ENCODE measurements at places on chromosomes 16 and 17. TPM values are rescaled to one million over a fixed set of nuclear protein-coding genes. Genes with fewer than 3 reads are reported as not detected.

CMTM4 gene
- 20.2 TPM for total RNA-seq

CLEC19A gene
- not detected for total RNA-seq

DNA sequence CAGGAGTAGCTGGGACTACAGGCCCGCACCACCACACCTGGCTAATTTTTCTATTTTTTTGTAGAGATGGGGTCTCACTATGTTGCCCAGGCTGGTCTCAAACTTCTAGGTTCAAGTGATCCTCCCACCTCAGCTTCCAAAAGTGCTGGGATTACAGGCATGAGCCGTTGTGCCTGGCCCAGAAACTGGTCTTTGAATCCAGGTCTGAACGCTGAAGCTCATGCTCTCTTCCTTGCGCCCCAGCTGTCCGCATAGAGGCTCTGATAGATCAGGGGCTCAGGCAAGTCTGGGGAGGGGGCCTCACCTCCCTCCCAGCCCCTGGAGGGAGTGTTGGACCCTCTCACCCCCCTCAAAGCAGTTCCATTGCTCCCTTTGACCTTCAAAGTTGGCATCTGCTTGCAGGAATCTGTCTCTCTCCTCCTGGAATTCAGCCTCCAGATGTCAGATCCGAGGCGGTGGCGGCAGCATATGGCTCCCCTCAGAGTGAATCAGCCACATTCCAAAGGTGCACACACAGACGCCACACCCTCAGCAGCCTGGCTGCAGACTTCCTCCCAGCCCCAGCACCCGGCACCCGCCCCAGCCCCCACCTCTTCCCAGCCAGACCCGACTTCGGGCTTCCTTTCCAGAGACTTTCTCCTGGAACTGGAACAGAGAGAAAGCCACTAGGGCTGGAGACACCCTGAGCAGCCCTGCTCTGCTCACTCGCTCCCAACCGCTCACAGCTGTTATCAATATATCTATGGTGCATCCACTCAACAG, 16.9 kb upstream of the GLIS2 start:
- H3K27ac ChIP-seq, result peak overlapping the region; percentile 79
- H3K4me1 ChIP-seq, result peaks cover 31% of the 10 kb centered on the region
- H3K36me3 ChIP-seq, result no peaks in the 10 kb centered on the region

GPR179 gene
- 0.10 TPM for total RNA-seq

KRT32 gene
- total RNA-seq, result not detected

LRRC37A3 gene
- 16.1 TPM for total RNA-seq

GINS2 gene
- total RNA-seq, result 2.2 TPM

G6PC1 gene
- not detected for total RNA-seq

DNA sequence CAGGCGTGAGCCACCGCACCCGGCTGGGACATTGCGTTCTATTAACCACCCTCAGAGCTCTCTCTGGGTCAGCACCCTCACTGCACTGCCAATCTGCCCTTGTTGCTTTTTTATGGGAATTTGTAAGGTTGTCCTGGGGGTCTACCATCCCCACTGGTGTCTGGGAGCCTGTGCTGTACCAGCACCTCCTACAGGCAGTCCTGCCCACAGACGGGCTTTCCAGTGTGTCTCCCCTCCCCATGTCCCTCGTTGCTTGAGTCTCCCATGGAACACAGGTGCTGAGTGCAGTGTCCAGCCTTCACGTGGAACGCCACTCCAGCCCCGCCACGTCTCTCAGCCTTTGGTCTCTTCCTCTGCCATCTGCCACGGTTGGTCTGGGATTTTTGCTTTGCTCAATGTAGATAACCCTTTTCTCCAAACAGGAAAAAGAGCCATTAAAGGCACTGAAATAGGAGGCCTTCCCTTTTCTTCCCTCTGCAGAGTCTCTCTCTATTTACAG, 68.0 kb upstream of the CBX4 start:
- no peaks in the 10 kb centered on the region for H3K36me3 ChIP-seq
- H3K27ac ChIP-seq, result no peak overlapping the region
- DNase-seq, result no peak

- H3K27me3 ChIP-seq, result peaks cover 2% of the 10 kb centered on the region
- DNase-seq, result no peak
- no peaks in the 10 kb centered on the region for H3K4me1 ChIP-seq
- H3K36me3 ChIP-seq, result no peaks in the 10 kb centered on the region
Observed at GRCh38 chr17:3040882-3041281, 22.5 kb downstream of the OR1D5 start.

SPG7 gene
- total RNA-seq, result 96.1 TPM

DNA sequence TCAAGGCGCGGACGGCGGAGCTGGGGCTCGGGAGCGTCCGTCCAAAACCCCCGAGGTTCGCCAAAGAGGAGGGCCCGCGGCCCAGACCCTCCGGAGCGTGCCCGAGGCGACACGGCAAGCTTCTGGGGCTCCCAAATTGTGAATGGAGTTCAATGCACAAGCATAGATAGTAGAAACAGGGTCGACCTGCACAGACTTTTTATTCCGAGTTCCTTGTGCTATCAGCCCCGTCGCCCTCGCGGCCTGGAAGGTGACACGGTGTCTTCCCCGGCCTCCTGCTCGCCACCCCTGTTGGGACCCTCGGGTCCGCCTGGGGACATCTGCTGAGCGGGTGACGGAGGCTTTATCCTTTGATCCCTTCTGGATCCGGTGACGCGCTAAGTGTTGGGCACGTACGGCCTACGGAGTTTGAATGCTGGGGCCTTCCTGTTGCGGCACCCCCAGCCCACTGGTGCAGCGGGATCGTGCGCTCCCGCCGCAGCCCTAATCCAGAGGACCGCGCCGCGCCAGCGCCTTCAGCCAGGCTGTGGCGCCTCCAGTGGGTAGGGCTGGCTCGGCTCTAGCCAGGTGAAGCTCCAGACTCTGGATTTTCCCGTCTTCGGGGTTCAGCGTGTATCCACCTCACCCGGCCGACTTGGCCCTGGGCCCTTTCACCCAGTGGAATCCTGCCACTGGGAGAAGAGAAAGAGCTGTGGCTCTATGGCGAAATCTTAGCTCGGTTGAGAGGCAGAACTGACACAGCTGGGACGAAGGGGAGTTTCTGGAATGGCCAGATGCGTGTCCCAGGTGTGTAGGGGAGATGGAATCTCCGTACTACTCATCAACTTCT, 17.0 kb upstream of the NTN1 start:
- H3K4me1 ChIP-seq, result peaks cover 3% of the 10 kb centered on the region
- H3K36me3 ChIP-seq, result no peaks in the 10 kb centered on the region
- no peak overlapping the region for H3K27ac ChIP-seq
- no peak overlapping the region for H3K4me3 ChIP-seq
- DNase-seq, result no peak
- peaks cover 29% of the 10 kb centered on the region for H3K27me3 ChIP-seq

NARF gene
- 62.8 TPM for total RNA-seq

TRAPPC2L gene
- 59.1 TPM for total RNA-seq

- H3K36me3 ChIP-seq, result no peaks in the 10 kb centered on the region
- no peak overlapping the region for H3K4me3 ChIP-seq
- no peak overlapping the region for H3K27ac ChIP-seq
- no peaks in the 10 kb centered on the region for H3K27me3 ChIP-seq
- H3K4me1 ChIP-seq, result no peaks in the 10 kb centered on the region
Observed at GRCh38 chr16:20410121-20410723, 888 bp downstream of the ACSM5 start.

- H3K4me1 ChIP-seq, result peaks cover 4% of the 10 kb centered on the region
- H3K36me3 ChIP-seq, result peaks cover 39% of the 10 kb centered on the region
- peak; percentile 83 for DNase-seq
- H3K4me3 ChIP-seq, result no peak overlapping the region
Observed at GRCh38 chr17:35630530-35631148, 43.5 kb downstream of the AP2B1 start.

ARHGAP27 gene
- 10.0 TPM for total RNA-seq

DNA sequence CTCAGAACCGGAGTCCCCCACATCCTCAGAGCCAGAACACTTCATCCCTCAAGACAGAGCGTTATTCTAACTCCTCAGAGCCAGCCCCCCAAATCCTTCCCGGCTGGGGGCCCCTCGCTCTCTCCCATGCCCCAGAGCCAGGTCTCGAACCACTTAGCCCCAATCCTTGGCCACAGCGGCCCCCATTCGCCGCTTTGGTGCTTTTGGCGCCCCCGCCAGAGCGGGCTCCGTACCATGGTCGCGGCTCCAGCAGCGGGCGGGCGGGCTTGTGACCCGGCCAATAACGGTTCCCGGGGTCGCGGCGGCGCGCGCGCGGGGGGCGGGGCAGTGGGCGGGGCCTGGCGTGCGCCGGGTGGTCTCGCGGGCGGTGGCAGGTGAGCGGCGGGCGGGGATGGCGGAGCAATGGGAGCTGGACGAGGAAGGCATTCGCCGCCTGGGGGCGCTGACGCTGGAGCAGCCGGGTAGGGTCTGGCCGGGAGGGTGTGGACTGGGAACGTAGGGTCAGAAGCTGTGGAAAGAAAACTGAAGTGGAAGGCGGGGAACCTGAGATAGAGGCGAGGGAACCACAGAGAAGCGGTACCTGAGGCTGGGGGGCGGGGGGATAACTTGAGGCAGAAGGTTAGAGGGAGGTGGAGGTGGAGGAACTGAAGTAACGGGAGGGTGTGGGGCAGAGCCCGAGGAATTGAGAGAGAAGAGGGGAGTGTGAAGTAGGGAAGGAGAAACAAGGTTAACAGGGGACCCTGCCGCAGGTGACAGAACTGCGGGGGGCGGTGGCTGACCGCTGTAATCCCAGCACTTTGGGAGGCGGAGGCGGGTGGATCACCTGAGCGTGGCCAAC, at the start of the genes KCTD19 and LRRC36:
KCTD19 (minus strand) TSS at position 270 of the 838 bp plus-strand sequence; CDS start at position 236, 34 bp downstream.
LRRC36 (plus strand) TSS at position 344 of the 838 bp plus-strand sequence; CDS start at position 392, 48 bp downstream.
- H3K27ac ChIP-seq, result no peak within 1 kb of the TSS
- no peaks in the 10 kb centered on the region for H3K4me1 ChIP-seq
- no peaks in the 10 kb centered on the region for H3K36me3 ChIP-seq
- no peak for DNase-seq
- peak within 1 kb of the TSS; percentile 48 for H3K4me3 ChIP-seq

- H3K4me1 ChIP-seq, result no peaks in the 10 kb centered on the region
- H3K27me3 ChIP-seq, result no peaks in the 10 kb centered on the region
- H3K4me3 ChIP-seq, result no peak overlapping the region
- DNase-seq, result no peak
Observed at GRCh38 chr17:42709561-42709960, 27.2 kb downstream of the CNTNAP1 start.

GRCh38 chr16:75774197-75774596, 47.9 kb upstream of the CPHXL start:
- H3K4me3 ChIP-seq, result no peak overlapping the region
- no peak overlapping the region for H3K27ac ChIP-seq
- H3K27me3 ChIP-seq, result no peaks in the 10 kb centered on the region
- H3K36me3 ChIP-seq, result no peaks in the 10 kb centered on the region

DNA sequence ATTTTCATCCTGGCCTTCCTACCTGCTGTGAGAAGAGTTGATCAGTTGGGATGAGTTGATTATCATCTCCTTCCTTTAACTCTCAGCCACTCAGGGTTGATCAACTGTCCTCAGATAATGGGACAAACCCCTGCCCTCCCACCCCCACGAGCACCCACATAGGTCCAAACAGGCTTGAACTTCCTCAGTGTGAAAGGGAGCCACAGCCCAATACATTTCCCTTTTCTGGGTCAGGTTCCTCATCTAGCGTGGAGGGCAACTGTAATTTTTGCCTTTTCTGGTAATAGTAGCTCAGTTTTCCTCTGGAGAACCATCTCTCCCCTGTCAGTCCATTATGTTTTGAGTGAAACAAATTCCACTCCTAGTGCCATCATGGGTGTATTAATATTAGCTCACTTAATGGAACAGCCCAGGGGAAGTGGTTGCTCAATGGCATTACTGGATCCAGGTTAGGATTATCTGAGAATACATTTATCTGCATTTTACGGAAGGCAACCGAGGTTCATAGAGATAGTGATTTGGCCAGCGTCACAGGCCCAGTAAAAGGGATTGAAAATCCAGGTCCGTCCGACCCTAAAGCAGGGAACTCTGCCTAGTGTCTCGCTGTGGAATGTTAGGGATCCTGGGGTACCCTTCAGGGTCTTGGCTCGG, 476 bp upstream of the LPCAT2 start:
- H3K4me3 ChIP-seq, result peak overlapping the region; percentile 84
- H3K36me3 ChIP-seq, result peaks cover 10% of the 10 kb centered on the region
- H3K4me1 ChIP-seq, result peaks cover 16% of the 10 kb centered on the region

KCNAB3 gene
- total RNA-seq, result 1.4 TPM

- H3K27ac ChIP-seq, result no peak overlapping the region
- no peak overlapping the region for H3K4me3 ChIP-seq
- DNase-seq, result no peak
- peaks cover 27% of the 10 kb centered on the region for H3K4me1 ChIP-seq
- H3K27me3 ChIP-seq, result peaks cover 3% of the 10 kb centered on the region
- H3K36me3 ChIP-seq, result no peaks in the 10 kb centered on the region
Observed at GRCh38 chr16:85166281-85166680, 54.0 kb upstream of the CIBAR2 start.

DNA sequence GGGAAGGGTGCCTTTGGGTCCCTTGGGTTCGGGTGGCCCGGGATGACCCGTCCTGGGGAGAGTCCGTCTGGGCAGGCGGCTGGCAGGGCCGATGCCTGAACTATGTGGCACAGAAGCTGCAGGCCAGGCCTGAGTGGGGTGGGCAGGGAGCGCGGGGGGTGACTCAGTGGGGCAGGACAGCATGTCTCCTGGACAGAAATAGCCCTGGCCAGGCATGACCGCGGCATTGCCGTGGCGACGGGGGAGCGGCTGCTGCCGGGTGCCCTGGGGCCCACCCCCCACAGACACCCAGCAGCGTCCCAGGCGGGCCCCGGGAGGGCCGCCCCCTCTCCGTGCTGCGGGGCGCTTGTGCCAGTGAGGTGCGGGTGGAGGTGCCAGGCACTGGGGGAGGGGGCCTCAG, 1.8 kb upstream of the C1QTNF8 start:
- H3K27ac ChIP-seq, result no peak overlapping the region
- peaks cover 8% of the 10 kb centered on the region for H3K27me3 ChIP-seq
- H3K4me1 ChIP-seq, result no peaks in the 10 kb centered on the region
- no peak for DNase-seq
- no peak overlapping the region for H3K4me3 ChIP-seq
- H3K36me3 ChIP-seq, result no peaks in the 10 kb centered on the region
